ENCODE measurements at places on chromosomes 11 and 22. TPM values are rescaled to one million over a fixed set of nuclear protein-coding genes. Genes with fewer than 3 reads are reported as not detected.

- DNase-seq, result no peak
Measured at GRCh38 chr22:30304495-30305244, 15.4 kb upstream of the CASTOR1 start.

- no peak for DNase-seq
Measured at GRCh38 chr11:110897035-110897434, 184.8 kb upstream of the ARHGAP20 start.

DNA sequence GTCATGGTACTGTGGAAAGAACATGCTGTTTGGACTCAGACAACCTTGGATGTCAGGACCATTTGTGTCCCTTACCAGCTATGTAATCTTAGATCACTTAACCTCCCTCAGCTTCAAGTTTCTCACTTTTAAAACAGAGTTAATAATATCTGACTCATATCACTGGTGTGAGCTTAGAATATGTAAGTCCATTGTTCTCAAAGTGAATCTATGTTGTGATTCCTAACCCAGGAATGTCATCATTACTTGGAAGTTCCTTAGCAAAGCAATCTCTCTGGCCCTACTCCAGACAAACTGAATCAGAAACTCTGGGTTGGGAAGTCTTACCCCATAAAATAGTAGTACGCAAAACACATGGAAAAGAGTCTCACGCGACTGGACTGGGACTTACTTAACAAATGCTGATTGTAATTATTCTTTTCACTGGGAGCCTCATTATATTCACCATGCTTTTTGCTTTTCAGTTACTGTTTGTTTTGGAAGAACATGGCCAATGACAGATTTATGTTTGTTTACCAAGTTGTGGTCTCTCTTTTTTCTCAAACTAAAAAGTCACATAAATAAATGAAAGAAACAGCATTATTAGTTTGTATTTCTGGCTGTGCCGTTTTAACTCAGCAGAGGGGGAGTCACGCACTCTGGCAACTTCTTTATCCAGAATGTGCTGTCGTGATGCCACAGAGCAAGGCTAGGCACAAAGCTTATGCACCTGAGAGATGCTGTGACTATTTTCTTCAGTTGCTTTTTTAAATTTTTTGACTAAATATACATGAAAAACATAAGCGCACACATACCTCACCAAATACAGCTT lies 217.7 kb upstream of the CTSC start:
- DNase-seq, result peak; percentile 21

- peak; percentile 17 for DNase-seq
Measured at GRCh38 chr22:33919391-33920196, 682 bp downstream of the LARGE1 start.

DNA sequence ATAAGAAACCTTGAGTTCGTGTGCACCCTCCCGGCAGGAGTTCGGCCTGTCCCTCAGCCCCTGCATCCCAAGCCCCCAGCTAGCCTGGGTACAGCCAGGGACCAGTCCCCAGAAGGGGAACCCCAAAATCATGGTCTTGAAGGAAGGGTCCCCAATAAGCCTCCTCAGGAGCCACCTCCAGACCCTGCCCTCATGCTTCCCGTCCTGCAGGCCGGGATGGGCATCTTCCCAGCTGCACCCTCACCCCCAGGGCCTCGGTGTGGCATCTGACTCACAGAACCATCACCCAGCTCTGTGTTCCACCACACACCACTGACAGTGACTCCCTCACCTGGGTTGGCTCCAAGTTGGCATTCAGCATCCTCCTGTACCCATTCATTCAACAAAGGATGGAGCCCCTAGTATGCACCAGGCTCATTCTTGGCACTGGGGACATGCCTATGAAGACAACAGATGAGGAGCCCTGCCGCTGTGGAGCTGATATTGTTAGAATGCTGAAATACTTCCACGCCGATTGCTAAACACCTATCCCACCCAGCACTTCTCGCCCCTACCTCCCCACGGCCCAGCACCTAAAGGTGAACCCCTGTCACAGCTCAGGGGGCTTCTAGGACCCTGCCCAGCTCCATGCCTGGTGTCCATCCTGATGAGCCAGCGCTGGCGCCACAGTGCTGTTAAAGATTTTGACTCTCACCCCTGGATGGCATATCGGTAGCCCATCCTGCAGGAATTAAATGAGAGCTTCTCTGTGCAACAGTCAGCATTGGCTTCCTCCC lies 77.8 kb downstream of the BUD13 start:
- no peak for DNase-seq

DNA sequence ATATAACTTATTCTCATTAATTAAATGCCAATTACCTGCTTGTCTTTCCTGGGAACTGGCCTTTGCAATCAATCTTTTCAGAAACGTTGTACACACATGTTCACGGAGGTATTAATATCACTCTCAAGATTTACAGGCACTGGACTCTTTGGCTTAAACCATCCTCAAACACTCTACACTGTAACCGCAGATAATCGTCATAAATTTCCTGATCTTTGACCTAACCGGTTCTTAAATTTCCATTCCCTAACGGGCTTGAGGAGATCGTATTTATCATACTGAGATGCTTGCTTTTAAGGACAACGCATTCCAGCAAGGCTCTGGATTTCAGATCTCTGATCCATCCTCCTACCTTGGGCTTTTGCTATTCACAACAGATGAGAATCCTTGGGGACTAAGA lies 72.8 kb downstream of the ARL14EP start:
- DNase-seq, result no peak

- DNase-seq, result no peak
Measured at GRCh38 chr11:88535916-88536547, 198.5 kb upstream of the CTSC start.

- no peak for DNase-seq
Measured at GRCh38 chr11:45644981-45645889, 20.2 kb downstream of the CHST1 start.

DNA sequence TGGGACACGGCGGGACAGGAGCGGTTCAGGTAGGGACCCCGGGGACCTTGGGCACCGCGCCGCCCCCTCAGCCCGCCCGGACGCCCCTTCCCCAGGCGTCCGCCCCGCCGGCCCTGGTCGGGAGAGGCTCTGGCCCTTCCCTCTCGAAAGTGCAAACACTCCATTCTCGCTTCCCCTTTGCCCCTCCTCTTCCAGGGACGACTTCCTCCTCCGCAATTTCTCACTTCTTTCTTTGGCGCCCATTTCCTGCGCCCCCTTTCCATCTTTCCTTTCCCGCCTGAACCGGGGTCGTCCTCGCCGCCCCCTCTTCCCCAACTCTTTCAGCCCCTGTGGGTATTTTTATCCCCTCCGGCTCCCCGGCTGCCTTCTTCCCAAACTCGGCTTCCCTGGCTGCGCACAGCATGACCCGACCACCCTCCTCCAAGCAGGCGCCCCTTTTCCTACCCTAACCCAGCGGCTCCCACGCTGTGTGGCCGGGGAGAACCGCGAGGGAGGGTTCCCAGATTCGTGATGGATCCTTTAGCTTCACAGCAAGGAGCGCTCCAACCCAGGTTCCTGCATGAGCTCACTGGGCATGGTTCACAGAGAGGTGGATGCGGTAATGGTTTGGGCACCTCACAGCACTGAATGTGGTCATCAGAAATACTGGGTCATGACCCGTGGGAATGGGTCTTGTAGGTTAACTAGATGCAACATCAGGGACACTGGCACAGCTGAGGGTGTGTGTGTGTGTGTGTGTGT lies 689 bp downstream of the RAB39A start:
- no peak for DNase-seq

DNA sequence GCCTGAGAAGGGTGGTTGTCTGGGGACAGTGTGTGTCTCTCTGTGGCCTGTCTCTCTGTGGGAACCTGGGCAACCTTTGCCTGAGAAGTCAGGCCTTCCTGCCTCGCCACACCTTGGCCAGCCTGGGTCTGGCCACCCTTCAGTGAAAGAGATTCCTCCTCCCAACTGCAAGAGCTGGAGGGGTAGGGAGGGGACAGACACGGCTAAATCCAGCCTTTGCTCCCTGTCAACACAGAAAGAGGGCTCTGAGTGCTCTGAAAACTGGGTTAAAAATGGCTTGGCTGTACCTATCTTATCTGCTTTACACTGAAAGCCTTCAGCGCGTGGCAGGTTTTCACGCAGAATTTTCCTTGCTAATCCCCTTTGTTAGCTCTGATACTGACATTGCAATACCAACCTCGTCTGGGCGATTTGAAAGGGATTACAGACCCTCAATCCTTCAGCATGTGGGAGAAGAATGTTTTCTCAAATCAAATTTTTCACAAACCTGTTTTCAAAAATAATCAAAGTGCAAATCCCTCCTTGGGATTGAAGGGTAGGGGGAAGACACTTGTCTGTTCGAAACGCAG lies 163.7 kb downstream of the DSCAML1 start:
- DNase-seq, result no peak

- no peak for DNase-seq
Measured at GRCh38 chr22:29946220-29946619, 63.2 kb downstream of the MTMR3 start.

DNA sequence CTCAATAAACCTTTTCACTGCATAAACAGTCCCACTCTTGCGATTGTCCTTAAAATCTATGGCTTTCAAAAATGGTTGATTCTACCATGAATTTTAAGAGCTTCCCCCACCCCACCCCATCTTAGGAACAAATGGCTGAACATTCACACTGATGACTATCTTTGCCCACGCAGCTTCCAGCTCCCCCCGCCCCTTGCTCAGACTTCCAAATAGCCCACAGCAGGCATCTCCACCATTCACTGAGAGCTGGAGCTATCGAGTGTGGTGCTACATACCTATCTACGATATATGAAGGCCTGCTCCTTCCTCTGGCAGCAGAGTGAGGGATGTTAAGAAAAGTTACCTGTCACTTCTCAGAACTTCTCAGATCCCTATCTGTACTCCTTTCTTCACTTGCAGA lies 26.7 kb downstream of the EIF3F start:
- no peak for DNase-seq

- DNase-seq, result no peak
Measured at GRCh38 chr11:10426475-10426874, 28.6 kb upstream of the AMPD3 start.

- no peak for DNase-seq
Measured at GRCh38 chr11:29227811-29228210, 789.0 kb downstream of the KCNA4 start.

Gene TMEM45B
- 2.9 TPM for polyA plus RNA-seq

Gene LBHD1
- polyA plus RNA-seq, result 8.8 TPM

Gene SLC35C1
- 8.0 TPM for polyA plus RNA-seq

Gene PANX2
- 0.38 TPM for polyA plus RNA-seq

Gene PATE4
- polyA plus RNA-seq, result not detected
